ENCODE measurements at places on chromosomes 2 and 18.

GRCh38 chr2:85071096-85071495 lies 62.1 kb upstream of the TCF7L1 start:
- no peak for DNase-seq

DNA sequence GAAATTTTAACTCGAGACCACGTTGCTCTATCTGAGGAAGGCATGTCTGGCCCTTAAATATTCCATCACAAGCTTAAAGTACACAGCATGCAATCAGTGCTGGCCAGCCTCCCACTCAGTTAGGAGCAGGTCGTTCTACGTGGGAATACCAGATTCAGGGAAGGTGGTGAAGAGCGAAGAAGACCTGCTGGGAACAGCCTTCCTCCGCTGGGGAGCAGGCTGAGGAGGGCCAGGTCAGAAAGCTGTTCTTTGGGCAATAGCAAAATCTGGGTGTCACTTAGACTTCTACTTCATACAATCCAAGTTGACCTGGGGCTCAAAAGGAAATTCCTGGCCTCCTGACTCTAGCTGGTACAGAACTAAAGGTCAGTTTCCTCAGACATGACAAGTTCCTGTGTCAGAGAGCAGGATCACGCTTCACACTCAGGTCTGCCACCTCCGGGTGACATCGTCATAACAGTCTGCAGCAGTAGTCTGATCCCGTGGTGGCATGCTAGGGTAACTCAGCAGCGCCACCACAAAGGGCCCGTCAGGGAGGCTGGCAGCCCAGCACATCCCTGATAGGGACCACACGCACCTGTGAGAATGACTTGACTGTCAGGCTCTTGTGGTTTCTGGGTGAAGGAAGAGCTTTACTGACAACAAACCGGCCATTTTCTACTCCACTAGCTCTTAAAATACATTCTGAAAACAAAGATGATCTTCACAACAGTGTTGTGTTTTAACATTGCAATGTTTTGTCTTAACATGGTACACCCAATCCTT lies 35.2 kb upstream of the NAPG start:
- peak; percentile 91 for DNase-seq

GRCh38 chr2:109062859-109063700 lies 65.9 kb upstream of the SH3RF3 start:
- DNase-seq = no peak

DNA sequence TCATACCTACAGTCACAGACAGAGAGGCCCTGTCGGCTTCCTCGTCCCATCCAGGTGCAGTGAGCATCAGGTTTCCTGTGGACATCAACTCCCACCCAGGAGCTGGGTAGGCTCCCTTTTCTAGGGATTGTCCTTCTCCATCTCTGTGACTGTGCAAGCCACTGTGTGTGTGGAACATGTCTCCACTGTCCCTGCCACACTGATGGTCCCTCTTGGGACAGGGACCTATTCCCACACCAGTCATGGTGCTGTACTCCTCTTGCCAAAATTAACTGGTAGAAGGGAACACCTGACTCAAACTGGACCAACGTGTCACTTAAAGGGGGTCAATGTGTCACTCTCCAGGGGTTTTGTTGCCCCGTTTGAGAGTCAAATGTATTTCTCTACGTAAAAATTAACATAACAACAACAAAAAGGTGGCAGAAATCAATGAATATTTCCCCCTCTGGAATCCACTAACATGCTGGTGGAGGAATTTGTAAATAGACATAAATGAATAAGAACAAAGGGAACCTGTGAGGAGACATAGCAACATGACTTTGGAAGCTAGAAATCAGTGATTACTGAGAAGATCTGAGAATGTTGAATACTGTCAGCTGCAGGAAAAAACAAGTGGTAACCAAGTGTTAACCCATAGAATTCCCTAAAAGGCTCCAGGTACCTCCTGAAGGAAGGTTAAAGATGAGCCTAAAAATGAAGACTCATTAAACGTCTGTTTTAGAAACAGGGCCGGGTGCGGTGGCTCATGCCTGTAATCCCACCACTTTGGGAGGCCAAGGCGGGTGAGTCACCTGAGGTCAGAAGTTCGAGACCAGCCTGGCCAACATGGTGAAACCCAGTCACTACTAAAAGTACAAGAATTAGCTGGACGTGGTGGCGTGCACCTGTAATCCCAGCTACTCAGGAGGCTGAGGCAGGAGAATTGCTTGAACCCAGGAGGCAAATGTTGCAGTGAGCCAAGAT lies 40.4 kb downstream of the SH2D6 start:
- no peak for DNase-seq

- DNase-seq = no peak
Observed at GRCh38 chr2:121099329-121100290, 185.4 kb downstream of the TFCP2L1 start.

DNA sequence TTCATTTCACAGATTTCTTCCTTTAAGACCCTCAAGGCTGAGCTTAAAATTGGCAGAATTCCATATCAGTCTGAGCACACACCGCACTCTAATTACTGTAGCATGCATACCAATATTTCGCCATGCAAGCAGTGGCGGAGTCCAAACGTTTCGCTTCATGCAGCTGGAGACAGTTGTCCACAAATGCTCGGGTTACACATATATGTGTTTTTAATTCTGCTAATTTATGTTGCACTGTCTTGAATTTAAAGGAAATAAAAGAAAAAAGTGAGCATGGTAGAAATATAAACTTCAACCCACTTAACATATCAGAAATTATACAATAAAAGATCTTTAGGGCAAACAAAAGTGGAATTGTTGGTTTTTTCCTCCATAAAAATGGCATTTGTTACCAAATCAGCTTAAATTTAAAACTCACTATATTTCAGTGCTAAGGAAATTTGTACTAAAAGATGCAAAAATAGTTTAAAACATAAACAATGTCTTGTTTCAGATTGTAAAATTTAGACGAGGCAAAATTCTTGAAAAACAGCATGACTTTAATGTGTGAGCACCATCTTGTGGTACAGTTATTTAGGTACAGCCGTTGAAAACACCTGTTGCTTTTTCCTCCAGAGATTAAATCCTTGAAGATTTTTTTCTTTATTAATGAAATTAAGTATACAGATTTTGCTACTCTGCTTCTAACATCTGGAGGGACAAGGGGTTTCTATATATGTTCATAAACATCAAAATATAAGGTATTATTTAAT lies 24.1 kb upstream of the KANSL1L start:
- DNase-seq = peak; percentile 66

GRCh38 chr2:61995065-61995464 lies 89.6 kb downstream of the COMMD1 start:
- DNase-seq = no peak

GRCh38 chr2:36889795-36890194 lies 76.5 kb downstream of the STRN start:
- DNase-seq = no peak

GRCh38 chr2:109032229-109032820 lies 43.3 kb upstream of the EDAR start:
- no peak for DNase-seq

GRCh38 chr18:74454279-74454751 lies 2.8 kb downstream of the DIPK1C start:
- no peak for DNase-seq

DNA sequence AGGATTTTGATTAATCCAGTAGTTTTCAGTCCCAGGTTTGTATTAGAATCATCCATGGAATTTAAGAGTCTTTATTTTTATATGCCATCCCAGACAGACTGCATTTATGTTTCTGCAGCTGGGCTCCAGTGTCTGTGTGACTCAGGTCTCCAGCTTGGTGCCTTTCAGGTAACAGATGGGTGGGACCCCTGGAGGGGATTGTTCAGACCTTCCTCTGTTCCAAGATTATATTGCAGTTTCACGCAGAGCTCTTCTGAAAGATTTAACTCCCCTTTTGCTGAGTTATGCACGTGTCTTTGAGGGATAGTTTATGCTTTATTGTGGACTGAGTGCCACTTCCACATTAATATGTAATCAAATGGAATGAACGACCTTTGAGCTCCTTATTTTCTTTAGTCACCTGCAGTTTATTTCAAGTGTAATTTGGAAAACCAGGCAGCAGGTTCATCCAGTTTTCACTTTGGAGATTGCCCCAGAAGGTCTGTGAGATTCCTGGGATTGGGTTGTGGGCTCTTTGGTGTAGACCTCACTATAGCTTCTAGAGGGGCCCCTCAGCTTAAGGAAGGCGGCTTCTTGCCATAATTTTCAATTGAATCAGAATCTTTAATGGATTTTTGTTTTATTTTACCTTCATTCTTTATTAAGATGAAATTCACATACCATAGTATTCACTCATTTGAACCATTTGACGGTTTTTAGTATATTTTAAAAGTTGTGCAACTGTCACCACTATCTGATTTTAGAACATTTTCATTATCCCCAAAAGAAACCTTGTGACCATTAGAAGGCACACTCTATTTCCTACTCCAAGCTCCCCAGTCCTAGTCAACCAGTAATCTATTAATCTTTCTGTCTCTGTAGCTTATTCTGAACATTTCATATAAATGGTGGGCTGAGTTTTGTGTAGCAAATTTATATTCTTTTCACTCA lies 135.0 kb downstream of the WDSUB1 start:
- no peak for DNase-seq

DNA sequence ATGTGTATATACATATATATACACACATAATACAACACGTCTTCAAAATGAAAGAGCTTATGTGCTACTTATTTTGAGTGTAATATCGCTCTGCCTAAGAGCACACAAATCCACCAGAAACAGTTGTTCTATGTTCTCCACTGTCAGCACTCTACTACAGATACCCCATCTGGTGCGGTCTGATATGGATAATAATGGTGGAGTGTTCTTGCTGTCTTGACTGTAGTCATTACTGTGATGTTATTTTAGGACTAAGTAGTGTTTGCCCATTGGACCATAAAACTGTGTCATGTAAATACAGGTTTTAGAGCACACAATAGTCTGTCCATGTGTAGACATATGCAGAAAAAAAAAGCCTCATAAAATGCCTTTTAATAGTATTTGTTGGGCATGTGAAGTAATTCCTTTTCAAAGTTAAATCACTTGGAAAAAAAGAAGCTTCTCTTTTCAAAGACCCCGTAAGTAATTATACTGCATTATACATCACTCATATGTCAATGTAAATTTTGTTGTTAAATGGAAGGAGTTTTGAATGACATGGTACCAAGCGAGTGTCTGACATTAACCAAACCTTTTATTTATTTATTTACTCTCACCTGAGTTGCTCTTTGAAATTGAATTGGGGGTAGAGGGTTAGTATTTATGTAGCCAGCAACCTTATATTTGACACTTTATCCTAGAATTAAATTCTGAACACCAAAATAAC lies 1249.2 kb upstream of the ZEB2 start:
- no peak for DNase-seq

DNA sequence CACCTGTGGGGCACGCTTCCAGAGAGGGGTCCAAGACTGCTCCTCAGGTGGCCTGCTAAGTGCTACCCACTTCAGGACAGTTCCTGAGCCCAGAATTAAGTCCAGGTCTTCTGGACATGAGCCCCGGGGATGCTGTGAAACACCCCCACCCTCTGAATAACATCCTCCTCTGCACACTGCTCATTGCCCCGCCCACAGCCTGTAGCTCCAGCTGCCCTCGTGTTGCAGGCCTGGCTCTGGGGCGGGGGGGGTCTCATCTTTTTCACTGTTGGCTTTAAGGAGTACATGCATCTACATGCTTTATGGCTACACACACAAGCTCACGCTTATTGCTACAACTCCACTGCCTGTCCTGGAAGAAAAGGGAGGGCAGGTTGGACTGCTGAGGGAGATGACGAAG lies 92.8 kb downstream of the PTGR3 start:
- DNase-seq = no peak

GRCh38 chr2:143694335-143694734 lies 565.1 kb downstream of the ARHGAP15 start:
- no peak for DNase-seq
